ENCODE measurements at places on chromosomes 2 and 18.

GRCh38 chr2:25286025-25286400 lies 55.7 kb downstream of the DNMT3A start:
- DNase-seq: no peak

DNA sequence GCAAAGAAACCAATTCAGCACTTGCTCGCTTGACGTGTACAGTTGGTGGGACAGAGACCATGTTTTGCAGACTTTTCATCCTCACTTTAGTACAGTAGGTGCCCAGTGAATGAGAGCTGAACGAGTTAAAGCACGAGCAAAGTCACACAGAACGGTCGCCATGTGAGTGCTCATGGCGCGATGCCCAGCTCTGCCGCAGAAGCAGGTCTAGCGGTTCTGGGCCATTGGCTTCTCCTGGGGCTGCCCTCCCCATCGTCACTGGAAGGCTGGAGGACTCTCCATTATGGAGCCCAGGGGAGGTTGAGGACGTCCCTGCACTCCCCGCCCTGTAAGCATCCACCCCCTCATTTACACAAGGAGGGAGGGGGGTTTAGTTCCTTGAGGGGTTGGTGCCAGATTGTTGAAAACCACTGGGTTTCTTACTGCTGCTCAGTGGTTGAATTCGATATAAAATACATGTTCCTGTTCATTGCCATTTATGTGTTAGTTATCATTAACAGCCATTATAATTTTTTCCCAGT lies 24.9 kb downstream of the PTGR3 start:
- DNase-seq: no peak

DNA sequence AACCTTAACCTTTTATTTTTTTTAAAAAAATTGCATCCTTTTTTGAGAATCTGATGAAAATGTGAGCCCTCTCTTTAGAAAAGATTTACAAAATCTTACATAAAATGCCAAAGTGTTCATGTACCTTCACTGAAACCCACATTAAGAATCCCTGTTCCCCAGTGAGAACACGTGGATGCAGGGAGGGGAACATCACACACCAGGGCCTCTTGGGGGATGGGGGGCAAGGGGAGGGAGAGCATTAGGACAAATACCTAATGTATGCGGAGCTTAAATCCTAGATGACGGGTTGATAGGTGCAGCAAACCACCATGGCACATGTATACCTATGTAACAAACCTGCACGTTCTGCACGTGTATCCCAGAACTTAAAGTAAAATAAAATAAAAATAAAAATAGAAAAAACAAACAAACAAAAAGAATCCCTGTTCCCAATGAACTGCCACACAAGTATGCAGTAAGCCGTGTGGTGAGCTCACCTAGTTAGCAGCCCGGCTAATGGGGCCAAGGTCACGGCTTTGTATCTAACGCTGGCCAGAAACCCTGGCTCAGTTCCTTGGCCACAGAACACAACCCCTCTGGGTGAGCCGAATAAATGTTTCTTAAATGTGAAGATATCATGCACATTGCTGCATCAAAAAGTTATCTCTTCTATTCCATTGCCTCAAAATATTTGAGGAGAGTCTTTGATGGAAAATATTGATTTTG lies 41.4 kb downstream of the CHST9 start:
- DNase-seq: no peak

DNA sequence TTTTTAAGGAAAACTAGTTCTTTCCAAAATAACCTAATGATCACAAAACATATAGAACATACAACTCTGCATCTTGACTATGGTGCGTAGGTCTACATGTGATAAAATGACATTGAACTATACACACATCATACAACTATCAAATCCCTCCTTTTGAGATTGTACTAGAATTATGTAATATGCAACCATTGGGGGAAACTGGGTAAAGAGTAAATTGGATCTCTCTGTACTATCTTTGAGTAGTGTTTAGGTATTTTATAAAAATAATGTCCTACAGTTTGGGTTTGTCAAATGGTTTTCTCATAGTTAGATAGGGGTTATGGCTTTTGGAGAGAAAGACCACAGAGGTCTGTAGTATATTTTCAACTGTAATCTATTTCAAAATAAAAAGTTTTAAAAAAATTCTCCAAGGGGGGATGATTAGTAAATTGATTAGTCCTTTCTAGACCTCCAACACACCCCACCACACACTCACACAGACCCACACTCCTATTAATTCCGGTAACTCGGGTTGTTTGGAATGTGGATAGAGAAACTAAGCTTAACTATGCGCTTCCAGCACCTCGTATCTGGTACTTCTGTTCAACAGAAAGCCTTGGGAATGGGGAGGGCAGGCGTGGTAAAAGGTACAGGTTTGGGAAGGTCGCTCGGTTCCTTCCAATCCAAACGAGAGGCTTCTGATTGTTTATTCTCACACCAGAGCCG lies 695 bp upstream of the BIRC6 start:
- DNase-seq: no peak

DNA sequence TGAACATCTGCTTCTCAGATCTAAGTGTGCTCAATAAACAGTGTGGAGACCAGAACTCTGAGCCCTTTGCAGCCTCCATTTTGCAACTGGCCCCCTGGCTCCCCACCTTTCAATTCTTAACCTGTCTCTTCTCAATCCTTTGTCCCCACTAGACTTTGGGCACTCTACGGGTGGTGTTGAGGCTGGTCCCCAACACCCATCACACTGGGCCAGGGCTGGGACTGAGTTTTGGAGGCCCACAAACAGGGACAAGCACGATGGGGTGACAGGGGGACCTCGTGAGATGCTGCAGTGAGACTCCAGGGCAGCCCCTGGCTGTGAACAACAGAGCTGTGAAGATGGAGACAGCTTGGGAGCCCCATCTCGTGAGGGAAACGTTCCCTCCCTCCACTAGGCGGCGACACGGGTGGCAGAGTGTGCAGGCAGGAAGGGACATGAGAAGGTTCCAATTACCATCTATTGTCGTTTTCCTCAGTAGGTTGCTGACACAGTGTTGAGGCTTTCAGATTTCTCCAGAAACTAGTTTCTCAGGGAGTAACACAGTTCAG lies 1.2 kb downstream of the ANKMY1 start:
- DNase-seq: no peak

- no peak for DNase-seq
Observed at GRCh38 chr2:240963065-240963867, 35.2 kb upstream of the SNED1 start.

Data from kidney glomerular epithelial cell (primary cell).